ENCODE measurements at places on chromosomes 5 and 9.
A peak's percentile ranks its signal among the peaks of the same experiment; 100 is the strongest.

DNA sequence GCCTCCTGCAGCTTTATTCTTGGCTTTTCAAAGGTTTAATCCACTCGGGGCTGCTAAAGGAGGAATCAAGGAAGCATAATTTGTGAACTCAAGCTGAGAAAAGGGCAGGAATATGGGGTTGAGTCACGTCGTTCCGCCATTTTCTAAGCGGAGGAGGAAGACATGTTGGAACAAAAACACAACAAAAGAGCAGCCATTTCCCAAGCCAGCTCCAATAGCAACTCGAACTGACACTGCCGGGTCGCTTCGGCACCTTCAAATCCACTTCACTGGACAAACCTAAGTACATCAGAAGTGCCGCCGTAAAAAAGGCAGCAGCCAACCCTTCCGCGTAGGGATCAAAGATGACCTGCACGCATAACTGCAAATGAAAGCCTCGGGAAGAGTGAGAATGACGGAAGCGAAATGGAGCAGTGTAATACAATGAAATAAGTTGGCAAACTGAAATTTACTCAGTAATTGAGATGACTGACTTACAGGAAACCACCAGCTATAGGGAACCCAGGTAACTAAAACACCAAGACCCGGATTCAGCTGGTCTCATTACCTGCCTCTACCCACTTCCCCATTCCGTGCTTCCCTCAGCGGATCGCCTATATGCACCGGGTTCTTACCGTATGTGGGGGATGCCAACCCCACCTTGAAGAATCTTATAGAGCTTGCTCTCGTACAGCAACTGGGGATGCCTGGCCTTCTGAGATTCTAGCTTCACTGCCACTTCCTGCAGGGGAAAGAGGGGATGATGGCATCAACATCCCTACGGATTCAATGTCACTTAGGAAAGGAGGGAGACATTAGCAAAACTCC, 1.6 kb downstream of the CSNK1A1 start:
- DNase-seq, result peak; percentile 73

DNA sequence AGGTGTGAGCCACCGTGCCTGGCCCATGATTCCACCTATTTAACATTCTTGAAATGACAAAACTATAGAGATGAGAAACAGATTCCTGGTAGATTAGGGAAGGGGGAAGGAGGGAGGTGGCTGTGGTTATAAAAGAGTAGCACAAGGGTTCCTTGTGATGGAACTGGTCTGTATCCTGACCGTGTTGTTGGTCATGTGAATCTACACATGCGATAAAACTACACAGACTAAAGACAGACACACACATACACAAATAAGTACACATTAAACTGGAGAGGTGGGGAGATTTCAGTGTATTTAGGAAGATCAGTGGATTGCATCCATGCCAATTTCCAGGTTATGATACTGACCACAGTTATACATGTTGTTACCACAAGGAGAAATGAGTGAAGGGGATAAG, 60.9 kb downstream of the RNF130 start:
- DNase-seq, result no peak

- DNase-seq, result no peak
These were observed 371.0 kb downstream of the ICE1 start for GRCh38 chr5:5793242-5794117.

DNA sequence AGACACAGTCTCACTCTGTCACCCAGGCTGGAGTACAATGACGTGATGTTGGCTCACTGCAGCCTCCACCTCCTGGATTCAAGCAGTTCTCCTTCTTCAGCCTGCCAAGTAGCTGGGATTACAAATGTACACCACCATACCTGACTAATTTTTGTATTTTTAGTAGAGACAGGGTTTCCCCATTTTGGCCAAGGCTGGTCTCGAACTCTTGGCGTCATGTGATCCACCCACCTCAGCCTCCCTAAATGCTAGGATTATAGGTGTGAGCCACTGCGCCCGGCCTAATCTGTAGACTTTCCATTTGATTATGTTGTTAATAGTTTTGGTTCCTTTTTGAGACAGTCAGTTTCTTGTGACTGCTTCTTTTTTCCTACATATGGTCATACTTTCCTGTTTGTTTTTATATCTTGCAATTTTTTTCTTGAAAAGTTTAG, 31.0 kb downstream of the MTREX start:
- no peak for DNase-seq

GRCh38 chr9:134205672-134206310, 41.4 kb upstream of the RNU6ATAC start:
- DNase-seq, result no peak

DNA sequence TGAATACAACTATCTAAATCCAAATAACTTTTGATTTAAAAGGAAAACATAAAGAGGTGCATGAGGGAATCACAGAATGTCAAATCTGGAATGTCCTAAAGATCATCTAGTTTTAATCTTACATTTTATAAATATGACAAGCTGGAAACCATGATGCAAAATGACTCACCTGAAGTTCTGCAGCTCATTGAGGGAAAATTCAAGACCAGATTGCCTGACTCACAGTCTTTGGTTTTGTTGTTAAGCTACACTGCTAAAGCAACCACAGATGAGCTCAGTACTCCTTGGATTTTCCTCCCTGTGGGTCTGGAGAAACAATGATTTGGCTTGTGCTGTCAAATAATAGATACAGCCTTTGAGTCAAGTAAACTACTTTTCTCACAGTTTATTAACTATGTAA, 19.1 kb upstream of the EDIL3 start:
- DNase-seq, result no peak

DNA sequence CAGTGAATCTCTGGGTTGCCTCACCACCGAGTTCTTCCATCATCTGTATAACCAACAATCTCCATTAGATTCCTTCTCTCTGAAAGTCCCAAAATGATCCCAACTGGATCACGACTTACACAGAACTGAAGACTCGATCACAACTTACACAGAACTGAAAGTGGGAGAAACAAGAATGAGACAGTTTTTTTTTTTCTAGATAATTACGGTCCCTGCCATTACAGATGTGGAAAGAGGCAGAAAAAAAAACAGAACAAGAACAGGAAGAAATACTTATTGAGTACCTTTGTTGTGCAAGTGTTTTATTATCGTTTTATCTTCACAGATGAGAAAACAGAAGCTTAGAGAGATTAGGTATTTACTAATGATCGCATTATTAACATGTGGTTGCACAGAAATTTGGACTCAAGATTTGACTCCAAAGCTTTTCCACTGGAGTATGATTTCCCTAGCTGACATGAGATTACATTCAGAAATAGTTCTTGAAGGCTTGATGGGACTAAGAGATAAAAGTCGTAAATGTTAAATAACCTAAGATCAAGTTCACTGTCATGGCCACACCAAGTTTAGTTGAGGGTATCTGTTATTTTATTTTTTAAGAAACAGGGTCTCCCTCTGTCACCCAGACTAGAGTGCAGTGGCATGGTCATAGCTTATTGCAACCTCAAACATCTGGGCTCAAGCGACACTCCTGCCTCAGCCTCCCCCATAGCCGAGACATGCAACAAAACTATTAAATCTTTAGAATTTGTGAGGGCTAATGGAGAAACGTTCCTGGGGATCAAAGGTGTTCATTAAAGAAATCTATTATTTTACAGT, 8.9 kb downstream of the PLK2 start:
- no peak for DNase-seq

DNA sequence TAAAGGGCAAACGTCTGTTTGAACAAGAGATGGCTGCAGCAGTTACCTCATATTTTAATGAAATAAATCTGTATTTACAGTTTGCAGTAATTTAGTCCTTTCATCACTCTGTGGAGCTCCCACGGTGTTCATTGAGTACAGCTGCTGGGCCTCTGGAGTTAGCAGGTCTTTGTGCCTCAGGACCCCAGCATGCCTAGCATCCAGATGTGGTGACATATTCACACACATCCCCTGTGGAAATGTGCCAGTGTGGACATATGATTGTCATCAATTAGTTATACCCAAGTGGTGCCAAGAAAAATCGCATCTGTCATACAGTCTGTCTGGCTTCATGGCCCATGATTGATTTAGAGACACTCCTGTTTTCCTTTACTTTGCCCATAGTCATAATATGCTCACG, 77.3 kb downstream of the NNT start:
- DNase-seq, result no peak

DNA sequence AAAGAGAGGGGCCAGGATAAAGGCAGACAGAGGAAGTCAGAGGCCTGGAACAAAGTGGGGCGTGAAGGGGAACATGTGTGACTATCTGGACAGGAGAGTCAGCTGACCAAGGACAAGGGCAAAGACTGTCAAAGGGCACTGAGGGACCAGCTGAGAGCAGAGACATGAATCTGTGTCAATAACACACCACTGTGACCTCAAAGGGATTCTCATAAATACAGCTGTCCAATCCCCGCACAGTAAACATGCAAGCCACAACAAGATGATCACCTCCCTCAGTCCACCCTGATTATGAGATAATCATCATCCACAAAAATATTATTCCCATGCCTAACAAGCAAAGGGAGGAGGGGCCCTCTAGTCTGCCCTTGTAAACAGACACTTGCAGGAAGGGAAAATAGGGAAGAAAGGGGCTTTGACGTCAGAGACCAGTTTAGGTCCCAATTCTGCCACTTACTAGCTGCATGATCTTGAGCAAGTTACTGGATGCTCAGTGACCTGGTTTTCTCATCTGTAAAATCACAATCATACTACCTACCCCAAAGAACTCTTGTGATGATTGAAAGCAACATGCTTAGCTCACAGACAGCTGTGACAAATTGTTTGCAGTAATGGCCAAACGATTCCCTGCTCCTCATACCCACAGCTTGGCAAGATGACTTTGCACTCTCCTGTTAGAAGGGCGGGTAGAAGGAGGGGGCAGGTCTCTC, 41.8 kb downstream of the RAPGEF1 start:
- DNase-seq, result no peak

GRCh38 chr5:81167544-81167943, 65.6 kb upstream of the CKMT2 start:
- DNase-seq, result no peak

DNA sequence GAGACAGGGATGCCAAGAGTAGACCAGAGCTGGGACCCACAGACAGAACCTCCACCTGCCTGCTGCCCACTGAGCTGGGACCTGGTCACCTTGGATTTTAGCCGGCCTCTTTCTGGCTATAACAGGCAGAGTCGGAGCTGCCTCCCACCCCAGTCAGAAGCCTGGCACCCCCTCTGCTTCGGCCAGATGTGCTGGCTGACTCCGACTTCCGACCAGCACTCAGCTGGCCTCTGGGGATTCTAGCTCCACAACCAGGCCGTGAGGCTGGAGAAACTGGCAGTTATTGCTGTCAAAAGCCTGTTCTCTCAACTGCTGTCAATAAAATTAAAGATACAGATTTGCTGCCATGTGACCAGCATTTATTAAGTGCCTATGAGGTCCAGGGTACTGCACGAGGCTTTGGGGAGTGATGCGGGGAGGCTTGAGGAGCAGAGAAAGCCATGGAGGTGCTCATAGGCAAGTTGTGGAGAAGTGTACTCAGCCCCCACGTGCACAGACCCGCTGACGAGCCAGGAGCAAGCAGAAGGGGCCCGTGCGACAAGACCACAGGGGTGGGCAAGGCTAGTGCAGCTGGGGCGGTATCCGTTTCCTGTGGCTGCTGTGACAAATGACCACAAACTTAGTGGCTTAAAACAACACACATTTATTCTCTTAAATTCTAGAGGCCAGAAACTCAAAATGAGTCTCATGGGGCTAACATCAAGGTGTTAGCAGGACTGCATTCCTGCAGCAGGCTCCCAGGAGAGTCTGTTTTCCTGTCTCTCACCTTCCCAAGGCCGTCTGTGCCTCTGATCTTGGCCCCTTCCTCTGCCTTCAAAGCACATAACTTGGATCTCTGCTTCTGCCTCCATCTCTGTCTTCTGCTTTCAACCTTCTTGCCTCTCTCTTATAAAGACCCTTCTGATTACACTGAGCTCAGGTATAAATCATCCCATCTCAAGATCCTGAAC, 13.1 kb downstream of the GFI1B start:
- no peak for DNase-seq

DNA sequence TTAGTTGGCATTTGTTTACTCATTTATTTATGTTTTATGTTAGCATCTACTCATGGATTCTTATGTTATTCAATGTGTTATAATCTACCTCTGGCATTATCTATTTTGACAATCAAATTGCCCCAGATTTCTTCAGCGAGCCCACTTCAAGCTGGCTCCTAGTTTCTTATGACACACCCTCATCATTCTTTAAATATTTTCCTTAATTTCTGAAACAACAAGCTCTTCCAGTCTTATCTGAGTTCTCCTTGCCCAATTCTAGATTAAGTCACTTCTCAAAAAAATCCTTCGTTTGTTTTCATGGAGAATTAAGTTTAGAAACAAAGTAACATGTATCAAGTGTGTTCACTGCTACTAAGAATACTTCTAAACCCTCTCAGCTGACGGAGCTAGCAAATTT, 229.8 kb downstream of the SEMA5A start:
- DNase-seq, result no peak
